Retina (tissue), 1 donor: ENCODE measurements at places on chromosomes 1 and 21.
A peak's percentile ranks its signal among the peaks of the same experiment; 100 is the strongest.

DNA sequence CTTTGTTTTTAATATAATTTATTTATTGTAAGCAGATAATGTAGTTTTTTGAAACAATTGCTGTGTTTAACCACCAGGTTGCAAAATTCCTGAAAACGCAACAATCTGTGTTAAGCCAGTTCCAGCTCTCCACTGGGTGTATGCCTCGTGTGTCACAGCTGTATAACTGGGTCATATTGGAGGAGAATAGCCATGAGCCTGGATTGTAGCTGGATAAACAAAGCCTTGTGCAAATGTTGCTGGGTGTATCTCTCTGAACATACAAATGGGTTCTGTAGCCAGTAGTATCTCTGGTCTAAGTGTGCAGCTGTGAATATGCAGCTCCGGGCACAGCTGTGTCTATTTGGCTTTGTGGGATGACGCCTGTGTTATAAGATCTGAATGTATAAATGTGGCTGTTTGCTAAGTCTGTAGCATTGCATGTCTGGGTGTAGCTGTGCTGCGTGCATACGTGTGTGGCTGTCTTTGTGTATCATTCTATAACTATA is 2.8 kb downstream of the TCEA3 start:
- DNase-seq, result peak; percentile 49

DNA sequence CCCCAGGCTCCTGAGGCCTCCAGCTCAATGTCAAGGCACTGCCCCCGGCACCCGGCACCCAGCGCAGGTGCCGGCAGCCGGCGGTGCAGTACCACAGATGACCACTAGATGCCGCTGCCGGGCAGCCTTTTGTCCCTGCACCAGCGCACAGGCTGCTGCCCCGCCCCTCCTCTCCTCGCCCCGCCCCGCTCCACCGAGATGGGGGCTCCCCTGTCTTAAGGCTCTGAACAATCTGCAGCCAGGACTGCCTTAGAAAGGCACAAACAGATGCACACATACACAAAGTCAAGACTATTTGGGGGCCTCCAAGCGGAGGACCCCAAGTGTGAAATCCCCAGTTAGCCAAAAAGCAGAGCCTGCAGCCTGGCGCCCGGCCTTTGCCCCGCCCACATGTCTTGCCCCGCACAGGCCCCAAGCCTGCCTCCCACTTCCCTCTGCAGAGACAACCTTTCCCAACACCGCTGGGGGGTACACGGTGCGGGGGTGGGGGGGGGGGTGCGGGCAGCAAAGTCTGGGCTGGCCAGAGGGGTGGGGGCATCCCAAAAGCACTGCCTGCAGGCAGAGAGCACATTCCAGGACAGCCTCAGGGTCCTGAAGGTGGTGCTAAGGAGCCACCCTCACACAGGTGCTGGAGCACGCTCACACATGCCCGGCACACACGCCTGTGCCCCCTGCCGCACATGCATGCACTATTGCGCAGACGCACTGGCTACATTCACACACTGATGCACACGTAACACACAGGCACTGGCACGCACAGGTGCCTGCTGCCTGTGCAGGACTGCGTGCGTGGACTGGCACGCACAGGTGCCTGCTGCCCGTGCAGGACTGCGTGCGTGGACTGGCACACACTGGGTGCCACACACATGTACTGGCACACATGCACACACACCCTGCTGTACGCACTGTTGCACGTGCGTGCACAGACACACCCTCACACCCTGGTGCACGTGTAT is 37.1 kb downstream of the ARHGEF16 start:
- peak; percentile 89 for DNase-seq

DNA sequence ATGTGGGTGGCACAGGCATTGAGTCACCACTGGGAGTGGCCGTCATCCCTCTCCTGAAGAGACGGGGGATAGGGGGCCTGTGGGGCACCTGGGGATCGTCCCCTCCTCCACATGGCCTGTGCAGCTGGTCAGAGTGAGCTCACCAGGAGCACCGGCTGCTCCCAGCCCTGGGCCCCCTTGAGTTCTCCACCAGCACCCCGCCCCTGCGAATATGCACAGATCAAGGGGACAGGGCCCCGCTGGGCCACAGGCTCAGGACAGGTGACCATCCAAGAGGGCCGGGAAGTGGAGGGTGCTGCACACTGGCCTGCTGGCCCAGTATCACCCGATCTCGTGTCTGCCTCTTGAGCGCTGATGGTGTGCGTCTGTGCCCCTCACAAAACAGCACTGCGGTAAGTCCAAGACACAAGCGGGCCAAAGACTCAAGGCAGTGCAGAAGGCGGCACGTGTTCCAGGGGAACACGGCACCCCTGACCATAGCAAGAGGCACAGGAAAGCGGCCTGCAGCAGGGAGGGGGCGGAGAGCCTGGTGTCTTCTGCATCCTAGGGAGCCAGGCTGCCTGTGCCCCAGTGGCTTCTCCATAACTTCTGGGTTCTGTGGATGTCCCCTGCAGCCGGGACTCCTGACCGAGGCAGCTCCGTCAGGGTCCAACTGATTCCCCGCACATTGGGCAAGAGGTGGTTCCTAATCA is 18.1 kb upstream of the TSPEAR start:
- no peak for DNase-seq

- peak; percentile 85 for DNase-seq
Observed at GRCh38 chr21:41678924-41679318, 87.9 kb downstream of the RIPK4 start.

GRCh38 chr1:201460814-201461644 is 8.0 kb downstream of the PHLDA3 start:
- no peak for DNase-seq

GRCh38 chr1:94864821-94865220 is 44.7 kb downstream of the SLC44A3 start:
- DNase-seq, result no peak
